NK-92 treated with Interleukin-12 subunit alpha and Interleukin-12 subunit beta, amount 100 ng/mL, for 24 hours (cell line): ENCODE measurements at places on chromosomes 13 and 19.
A peak's percentile ranks its signal among the peaks of the same experiment; 100 is the strongest.

DNA sequence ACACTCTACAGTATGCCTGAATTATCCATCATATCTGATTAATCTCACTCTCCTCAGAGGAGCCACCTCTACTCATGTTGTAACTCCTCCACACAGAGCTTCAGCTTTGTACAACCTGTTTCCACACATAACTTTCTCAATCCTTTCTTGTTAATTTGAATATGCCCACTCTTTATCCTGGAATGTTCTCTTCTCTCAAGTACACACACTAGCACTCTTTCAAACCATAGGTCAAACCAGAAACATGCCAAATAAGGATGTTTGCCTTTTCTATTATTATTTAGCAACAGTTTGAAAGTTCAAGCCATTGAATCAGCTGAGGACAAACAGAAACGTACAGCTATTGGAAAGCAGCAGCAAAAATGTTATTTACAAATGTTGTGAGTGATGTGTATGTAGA is 110.3 kb downstream of the MIPEP start:
- no peak for DNase-seq

DNA sequence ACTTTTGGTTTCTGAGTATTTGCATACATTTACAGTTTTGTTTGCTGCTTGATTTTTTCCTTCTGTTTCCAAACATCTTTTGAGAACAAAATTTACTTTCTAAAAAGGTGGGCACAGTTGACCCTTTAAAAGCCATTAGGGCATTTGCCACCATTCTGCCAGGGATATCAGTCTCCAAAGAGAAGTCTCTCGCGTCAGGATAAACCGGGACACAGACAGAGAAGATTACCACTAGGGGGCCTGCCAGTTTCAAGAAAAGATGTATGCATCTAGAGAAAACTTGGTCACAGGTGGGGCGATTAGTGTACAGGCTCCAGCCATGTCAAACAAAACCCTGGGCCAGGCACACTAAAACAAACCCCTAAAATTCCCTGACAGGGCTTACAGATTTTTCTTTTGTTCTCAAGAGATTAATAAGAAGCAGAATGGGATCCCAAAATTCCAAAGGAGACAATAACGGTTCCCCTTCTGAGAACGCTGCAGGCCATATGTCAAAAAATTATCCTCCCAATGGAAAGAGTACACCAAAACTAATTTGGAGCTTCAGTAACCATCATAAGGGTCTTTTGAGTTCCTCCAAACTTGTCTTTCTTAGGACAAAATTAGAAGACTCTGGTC is 10.7 kb upstream of the PABPC3 start:
- no peak for DNase-seq

DNA sequence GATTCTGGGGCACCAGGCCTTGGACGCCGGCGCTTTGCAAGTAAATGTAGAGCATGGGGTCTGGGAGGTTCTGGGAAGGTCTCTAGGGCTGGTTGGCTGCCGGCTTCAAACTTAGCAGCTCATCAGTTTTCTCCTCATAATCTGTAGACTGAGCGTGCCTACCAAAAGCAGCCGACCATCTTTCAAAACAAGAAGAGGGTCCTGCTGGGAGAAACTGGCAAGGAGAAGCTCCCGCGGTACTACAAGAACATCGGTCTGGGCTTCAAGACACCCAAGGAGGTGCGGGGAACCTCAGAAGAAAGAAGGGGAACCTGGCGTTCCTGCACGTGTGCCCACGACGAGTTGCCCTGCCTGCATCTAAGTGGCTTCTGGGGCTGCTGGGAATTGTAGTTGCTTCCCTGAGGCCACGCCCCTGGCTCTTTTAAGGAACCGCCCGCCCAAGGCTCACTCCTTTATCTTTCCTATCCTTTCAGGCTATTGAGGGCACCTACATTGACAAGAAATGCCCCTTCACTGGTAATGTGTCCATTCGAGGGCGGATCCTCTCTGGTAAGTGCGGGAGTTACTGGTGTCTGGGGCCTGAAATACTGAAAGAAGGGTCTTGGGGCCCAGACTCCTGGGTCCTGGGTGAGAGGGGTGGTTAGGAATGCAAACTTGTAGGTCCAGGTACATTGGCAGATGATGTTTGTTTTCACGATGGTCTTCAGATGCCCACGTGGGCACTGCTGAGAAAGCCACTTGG is 984 bp downstream of the RPS11 start:
- no peak for DNase-seq

DNA sequence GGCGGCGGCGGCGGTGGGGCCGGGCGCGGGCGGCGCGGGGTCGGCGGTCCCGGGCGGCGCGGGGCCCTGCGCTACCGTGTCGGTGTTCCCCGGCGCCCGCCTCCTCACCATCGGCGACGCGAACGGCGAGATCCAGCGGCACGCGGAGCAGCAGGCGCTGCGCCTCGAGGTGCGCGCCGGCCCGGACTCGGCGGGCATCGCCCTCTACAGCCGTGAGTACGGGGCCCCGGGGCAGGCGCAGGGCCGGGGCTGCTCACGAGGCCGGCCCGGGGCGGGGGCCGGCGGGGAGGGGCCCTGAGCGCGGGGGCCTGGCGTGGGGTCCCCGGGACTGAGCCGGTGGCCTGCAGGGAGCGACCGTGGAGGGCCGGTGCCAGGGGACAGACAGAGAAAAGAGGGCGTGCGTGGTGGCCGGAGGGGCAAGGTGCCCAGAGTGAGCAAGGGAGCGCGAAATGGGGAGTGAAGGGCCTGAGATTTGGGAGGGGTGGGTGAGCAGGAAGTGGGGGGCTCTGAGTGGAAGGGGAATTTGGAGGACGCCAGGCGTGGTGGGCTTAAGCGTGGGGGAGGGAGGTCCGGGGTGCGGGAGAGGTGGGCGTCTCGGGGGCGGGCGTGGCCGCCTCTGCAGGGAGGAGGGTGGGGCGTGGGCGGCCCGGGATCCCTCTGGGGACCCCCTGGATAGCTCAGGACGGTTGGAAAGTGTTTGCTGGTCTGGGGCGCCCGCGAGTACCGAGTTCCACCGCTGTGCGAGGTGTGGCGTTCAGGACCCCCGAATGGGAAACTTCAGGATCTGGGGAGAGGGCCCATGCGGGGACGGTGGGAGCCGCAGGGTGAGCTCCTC is 575 bp downstream of the CARM1 start:
- no peak for DNase-seq

GRCh38 chr19:52660981-52661380 is 22.8 kb upstream of the ZNF83 start:
- no peak for DNase-seq

GRCh38 chr19:17718550-17718946 is 732 bp upstream of the MAP1S start:
- DNase-seq: no peak

DNA sequence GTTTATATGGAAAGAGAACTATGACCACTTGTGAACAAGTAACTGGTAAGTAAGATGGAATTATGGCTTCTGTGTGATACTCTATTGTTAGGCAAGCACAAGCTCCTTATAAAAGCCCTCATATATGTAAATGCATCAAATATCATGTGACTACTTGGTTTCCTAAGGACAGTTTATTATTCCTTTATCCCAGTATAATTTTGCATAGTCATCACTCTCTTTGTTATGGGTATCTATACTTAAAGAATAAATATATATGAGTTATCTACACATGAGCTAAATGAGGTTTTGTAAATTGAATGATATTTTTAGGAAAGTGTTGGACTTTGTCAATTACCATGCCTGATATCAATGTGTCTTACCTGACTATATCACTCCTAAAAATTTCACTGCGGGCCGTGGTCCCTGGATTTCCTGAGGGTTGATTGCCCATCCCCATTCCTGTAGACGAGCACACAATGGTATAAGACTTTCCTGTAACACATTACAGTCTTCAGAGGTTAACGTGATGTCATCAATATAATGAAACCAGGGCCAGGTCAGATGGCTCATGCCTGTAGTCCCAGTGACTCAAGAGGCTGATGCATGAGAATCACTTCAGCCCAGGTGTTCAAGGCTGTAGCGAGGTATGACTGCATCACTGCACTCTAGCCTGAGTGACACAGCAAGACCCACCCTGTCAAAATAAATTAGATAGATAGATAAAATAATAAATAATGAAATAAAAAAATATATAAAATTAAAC is 20.7 kb downstream of the ZNF844 start:
- no peak for DNase-seq

GRCh38 chr13:103638706-103639105 is 572.5 kb upstream of the SLC10A2 start:
- DNase-seq: no peak

DNA sequence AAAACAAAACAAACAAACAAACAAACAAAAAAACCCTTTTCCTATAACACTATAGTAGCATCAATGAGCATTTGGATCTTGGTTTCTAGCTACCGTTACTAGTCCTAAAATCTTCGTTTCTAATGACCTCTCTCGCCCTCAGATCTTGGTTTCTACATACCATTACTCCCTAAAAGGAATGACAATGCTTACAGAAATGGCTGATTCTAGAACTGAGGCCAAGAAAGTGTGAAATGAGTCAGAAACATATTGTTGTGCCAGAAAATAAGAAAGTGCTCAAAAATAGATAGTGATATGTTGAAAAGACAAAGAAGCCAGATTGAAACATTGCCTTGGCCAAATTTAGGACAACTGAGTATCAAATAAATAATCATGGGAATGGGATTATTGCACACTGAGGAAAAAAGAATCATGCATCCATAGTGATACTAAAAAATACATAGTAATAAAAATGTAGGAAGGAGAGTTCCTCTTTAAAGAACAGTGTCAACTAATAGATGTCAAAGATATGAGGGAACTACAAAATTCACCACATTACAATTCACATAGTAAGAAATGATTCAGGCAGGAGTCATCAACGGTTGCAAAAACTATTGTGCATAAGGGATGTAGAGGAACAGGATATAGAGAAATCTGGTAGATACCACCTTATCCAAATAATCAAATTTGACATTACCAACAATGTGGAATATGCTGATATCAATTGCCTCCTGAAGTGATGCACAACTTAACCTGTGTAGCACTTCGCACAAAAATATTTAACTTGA is 386.6 kb downstream of the DIAPH3 start:
- no peak for DNase-seq

GRCh38 chr19:16771618-16772017 is 52.0 kb downstream of the NWD1 start:
- peak; percentile 39 for DNase-seq

DNA sequence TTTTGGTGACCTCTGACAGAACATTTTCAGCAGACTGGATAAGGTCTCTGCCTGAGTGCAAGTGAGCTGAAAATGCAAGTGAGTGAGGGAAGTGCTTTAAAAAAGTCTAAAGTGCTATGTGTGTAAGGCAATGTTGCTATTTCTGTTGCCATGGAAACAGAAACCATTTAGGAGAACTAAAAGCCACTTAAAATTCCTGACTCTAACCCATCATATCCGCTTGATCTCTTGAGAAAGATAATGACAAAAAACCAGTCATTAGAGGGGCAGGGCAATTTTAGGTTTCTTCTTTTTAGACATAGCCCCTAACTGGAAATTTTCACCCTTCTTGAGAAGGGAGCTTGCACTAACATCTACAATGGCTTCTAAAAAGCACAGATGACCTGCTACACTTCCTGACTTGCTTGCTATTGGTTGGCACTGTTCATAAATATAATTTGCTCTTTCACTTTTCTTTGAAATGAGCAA is at the start of gene CYSLTR2:
TSS of gene CYSLTR2 (plus strand) at position 458 of the 468 bp plus-strand sequence. CDS start 52,889 bp downstream, outside the sequence.
- DNase-seq: no peak

- DNase-seq: no peak
Observed at GRCh38 chr13:111204438-111205177, 89.5 kb downstream of the ARHGEF7 start.

- no peak for DNase-seq
Observed at GRCh38 chr13:21638319-21639282, 32.3 kb upstream of the FGF9 start.

DNA sequence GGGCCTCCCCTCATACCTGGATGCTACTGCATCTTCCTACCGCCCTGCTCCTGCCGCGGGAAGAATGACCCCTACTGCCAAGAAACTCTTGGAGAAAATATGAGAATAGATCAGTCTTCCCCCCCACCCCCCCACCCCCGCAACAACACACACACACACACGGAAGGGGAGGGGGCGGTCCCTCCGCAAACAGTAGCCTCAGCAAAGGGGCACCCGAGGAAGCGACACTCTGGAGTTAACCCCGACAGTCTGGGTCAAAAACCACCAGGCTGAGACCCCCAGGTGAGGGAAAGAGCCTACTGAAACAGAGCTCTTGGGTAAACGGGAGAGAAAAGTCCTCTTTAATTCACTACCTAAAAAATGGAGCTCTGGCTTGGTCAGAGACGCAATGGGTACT is 1.2 kb downstream of the MED26 start:
- DNase-seq: no peak

DNA sequence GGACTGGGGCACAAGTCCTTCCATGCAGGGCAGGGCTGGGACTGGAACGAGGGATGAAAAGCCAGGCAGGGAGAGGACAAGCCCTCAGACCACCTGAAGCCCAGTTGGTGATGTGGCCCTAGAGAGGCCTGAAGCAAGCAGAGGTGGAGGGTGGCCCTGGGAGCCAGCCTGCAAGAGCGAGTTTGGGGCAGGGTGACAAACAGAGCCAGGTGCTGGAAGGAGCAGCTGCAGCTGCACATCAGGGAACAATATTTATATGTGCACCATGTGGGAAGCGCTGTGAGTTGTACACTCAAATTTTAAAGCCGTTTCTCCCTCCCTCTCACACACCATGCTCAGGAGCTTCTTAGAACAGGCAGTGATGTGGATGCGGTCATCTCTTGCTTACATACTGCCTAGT is 67.8 kb downstream of the FGF9 start:
- no peak for DNase-seq

DNA sequence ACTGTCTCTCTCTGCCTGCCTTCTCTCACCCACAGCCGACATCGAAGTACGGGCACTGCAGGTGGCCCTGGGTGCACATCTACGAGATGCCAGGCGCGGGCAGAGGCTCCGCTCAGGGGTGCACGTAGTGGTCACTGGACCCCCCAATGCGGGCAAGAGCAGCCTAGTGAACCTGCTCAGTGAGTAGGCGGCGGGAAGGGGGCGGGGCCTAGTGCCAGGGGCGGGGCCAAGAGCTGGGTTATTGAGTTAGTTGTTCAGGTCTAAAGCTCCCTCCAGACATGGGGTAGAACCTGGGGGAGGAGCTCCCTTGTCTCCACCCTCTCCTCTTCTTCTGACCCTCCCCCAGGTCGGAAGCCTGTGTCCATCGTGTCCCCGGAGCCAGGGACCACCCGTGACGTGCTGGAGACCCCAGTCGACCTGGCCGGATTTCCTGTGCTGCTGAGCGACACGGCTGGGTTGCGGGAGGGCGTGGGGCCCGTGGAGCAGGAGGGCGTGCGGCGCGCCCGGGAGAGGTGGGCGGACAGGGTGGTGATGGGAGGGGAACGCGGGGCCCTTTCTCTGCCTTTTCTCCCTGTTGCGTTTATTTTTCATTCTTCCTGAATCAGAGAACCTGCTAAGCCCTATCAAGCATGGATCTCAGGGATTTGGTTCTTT is 1.9 kb downstream of the GTPBP3 start:
- no peak for DNase-seq

DNA sequence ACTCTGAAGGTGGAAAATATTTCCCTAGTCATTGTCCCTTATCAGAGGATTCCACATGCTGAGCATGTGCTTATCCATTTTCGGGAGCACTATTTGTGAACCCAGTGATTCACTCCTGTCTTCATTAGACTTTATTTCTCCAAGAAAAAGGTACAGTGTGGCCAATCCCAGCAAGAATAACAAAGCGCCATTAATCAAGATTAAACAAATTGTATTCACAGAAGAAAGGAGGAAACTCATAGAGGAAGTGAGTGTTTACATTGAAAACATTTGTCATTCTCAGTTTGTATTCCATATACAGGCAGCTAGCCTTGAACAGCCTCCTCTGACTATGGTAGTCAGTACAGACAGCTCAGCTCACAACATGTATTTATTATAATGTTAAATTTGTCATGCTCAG is 1669.9 kb upstream of the SPRY2 start:
- DNase-seq: no peak
